ENCODE measurements at places on chromosomes 5 and 9.

DNA sequence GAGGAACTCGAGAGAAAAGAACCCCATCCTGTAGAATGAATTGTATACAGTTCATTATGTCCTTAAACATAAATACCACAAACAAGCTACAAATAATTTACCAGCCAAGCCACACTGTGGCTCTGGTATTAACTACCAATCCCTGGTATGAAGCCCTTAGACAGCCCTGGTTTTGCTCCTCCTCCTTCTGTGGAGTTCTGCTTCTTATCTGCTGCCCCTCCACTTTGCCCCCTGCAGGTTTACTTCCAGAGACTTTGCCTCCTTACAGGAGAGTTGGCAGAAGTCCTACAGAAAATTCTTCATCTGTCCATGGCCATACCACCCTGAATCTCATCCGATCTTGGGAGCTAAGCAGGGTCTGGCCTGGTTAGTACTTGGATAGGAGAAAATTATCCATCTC lies 219.8 kb downstream of the ACTL7B start:
- no peak for DNase-seq

DNA sequence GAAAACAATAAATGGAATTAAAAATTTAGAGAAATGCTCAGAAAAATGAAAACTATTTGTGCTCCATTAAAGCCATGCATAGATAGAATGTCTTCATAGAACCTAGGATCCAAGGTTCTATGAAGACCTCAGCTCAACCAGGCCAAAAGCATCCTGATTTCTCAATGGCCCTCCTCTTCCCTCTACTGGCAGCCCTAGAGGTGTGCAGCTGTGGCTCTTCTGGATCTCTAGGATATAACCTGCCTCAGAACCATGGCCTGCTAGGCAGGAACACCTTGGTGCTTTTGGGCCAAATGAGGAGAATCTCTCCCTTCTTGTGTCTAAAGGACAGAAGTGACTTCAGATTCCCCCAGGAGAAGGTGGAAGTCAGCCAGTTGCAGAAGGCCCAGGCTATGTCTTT lies 15.1 kb downstream of the IFNA1 start:
- DNase-seq: no peak

GRCh38 chr9:111294691-111295451 lies 35.2 kb downstream of the OR2K2 start:
- no peak for DNase-seq

- no peak for DNase-seq
These were observed 68.0 kb downstream of the FGF10 start for GRCh38 chr5:44321144-44321725.

Data from stimulated activated CD4-positive, alpha-beta T cell treated with anti-CD3 and anti-CD28 coated beads, Interleukin-12 subunit alpha, Interleukin-12 subunit beta, amount 100 ng/mL, for 24 hours (primary cell).